ENCODE measurements at places on chromosomes 1 and 21.

GRCh38 chr1:100735244-100735643 lies 15.7 kb downstream of the VCAM1 start:
- DNase-seq: no peak

DNA sequence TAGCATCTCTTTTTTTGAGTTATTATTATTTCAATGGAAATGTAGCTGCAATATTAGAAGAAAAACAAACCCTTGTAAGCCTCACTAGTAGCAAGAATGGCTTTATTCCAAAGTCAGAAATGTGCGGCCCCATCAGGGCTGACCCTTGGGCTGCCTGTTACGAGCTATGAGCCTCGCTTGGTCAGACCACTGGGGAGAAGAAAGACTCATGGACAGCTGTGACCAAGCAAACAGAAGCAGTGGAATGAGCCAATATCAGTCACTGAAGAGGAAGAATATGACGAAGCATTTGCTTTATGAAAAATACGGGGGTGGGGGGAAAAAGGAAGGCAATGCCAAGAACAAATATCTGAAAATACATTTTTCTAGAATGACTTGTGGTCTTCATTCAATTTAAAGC lies 504.5 kb downstream of the LMO4 start:
- no peak for DNase-seq

DNA sequence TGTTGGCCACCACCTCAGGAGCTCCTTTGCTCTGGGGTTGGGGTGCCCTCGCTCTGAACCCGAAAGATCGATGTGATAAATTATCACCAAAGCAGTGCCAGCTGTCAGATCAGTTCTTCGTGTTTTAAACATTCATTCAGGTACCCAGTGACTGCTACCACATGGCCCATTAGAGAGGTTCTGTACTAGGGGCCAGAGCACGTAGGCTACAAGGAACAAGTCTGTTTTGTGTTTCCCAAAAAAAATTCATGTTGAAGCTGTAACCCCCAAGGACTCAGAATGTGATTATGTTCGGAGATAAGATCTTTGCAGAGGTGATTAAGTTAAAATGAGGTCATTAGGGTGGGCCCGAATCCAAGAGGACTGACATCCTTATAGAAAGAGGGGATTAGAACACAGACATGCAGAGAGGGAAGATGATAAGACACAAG lies 526.9 kb downstream of the NPHP4 start:
- no peak for DNase-seq

GRCh38 chr1:96292141-96292540 lies 429.4 kb upstream of the PTBP2 start:
- no peak for DNase-seq

GRCh38 chr1:163202833-163203451 lies at the start of gene RGS5:
Gene RGS5, minus strand, starts transcription at chr1:163202916. Its CDS starts 81 bp downstream, at chr1:163202835.
- DNase-seq: no peak

DNA sequence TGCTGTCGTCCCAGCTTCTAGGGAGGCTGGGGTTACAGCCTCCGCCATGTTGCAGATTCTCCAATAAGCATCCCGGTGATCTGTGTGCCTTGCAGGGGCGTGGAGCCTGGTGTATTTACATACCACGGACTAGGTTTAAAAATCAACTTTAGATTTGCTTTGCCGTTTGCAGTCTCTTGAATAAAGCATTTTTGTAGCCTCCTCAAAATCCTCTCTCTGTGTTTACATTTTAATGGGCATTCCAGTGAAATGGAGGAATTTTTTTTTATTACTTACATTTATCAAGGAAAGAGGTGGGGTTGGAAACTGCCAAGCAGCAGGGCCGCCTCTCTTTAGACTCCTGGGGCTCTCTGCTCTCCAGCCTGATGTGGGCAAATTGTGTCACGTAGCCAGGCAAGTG lies 437.5 kb upstream of the VAMP3 start:
- DNase-seq: no peak

DNA sequence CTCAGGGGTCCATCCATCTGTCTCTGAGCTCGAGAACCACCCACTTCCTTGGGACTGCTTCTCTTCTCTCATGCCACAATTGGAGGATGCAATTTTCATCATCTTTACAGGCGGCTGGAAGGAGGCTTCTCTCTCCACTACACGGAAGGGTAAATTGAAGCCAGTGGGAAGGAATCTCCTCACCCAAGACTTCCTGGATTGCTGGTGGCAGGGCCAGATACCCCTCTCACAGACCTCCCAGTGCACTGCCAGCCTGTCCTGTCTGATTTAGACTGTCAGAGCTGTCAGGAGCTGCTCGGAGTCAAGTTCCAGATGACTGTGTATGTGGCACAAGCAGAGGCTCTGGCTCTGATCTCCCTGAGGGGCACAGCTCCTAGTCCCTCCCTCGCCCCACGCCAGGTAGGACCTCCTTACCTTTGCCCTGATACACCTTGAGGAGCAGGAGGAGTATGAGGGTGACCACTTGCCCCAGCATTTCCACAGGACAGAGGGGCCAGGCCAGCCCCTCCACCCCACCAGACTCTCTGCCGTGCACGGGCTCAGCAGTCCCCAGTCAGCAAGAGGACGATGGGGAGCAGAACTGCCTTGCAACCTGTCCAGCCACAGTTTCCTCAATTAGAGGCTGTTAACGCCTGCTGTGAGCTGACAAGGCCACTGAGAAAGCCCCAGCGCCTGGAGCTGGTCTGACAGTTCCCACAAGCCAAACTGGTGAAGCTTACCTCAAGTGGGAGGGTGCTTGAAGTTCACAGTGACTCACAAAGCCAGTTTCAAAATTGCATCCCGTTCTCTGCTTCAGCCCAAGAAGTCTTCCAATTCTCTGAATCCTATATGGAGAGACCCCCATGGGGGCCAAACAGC lies at the start of gene CD244:
TSS of gene CD244 (minus strand) at position 685 of the 858 bp plus-strand sequence. CDS start at position 475, 210 bp downstream.
- peak; percentile 15 for DNase-seq

- no peak for DNase-seq
These were observed 15.3 kb upstream of the KLHDC8A start for GRCh38 chr1:205371871-205372660.

GRCh38 chr21:34543017-34543416 lies 31.0 kb upstream of the KCNE1 start:
- no peak for DNase-seq

Data from stimulated activated CD4-positive, alpha-beta T cell treated with anti-CD3 and anti-CD28 coated beads, Interleukin-4, amount 100 ng/mL, for 4 hours (primary cell).